Spinal cord (tissue), 10 donors: ENCODE measurements at places on chromosomes 3 and 15.

GRCh38 chr3:75781079-75781745 is 4.1 kb downstream of the ZNF717 start:
- DNase-seq = no peak

GRCh38 chr15:38300395-38300794 is 47.8 kb downstream of the SPRED1 start:
- no peak for DNase-seq

GRCh38 chr3:137807998-137808397 is 43.9 kb downstream of the SOX14 start:
- peak; percentile 4 for DNase-seq

DNA sequence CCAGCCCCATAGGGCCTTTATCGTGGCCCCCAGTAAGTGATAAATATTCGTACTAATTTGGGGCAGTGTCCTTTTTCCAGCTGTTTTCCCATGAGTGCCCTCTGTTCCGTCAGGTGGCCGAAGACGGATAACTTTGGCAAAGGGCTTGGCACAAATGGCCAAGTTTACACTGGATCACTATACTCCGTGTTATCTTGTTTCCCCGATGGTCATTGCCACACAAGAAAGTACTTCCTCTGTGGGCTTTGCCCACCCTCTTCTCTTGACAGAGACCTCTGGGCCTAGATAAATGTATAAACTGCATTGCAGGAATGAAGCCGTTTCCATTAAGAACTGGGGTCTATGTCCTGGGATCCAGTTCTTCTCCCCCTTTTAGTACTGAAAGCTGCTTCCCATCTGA is 39.1 kb downstream of the SMAD3 start:
- DNase-seq = no peak

- peak; percentile 13 for DNase-seq
These were observed 46.2 kb downstream of the CTDSPL start for GRCh38 chr3:37907906-37908305.

GRCh38 chr15:68213991-68214837 is 9.1 kb upstream of the CALML4 start:
- no peak for DNase-seq

- DNase-seq = peak; percentile 53
These were observed 250.1 kb upstream of the LYSMD4 start for GRCh38 chr15:99983171-99983885.

GRCh38 chr3:126552688-126553283 is 5.9 kb downstream of the C3orf22 start:
- no peak for DNase-seq

GRCh38 chr3:171415070-171415469 is 45.1 kb downstream of the TNIK start:
- no peak for DNase-seq

- no peak for DNase-seq
These were observed 50.6 kb downstream of the KLHDC8B start for GRCh38 chr3:49222002-49222401.

GRCh38 chr3:53650424-53650823 is 156.0 kb downstream of the CACNA1D start:
- DNase-seq = no peak

DNA sequence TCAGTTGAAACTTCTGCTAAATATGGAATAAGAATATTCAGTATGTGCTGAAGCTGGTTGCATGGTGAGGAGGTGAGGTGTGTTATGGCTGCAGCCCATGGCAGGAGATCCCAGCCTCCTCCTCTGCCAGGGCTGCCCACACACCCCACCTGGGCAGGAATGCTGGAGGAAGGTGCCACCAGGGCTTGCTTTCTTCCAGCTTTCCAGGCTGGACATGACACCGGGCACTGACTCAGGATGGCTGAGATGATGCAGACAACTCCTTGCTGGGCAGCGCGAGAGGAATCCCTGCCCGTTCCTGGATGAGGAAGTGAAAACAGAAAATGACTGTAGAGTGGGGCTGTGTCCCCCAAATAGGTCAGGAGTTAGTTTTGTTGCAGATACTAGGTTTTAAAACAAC is 14.1 kb downstream of the GABRG3 start:
- DNase-seq = no peak

DNA sequence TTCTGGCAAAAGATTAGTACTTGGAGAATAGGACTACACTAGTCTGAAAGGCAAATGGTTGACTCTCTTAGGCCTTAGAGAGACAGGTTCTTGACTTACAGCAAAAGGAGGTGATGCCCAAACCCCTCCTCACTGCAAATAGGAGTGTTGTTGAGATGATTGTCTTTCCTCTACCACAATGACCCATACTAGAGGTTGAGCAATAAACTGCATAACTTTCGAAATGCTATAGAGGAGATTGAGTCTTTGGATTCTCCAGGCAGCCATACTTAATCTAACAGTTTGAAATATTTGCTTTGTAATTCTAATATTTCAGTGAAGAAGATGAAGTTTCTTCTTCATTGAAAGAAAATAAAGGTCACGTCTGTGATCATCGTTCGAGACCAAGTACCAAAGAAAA is 498.5 kb upstream of the GBE1 start:
- DNase-seq = no peak

GRCh38 chr3:148439254-148439822 is 258.4 kb upstream of the AGTR1 start:
- no peak for DNase-seq

GRCh38 chr3:46656778-46657556 is 36.5 kb downstream of the ALS2CL start:
- DNase-seq = no peak

- DNase-seq = no peak
These were observed 3.2 kb upstream of the FBXL22 start for GRCh38 chr15:63593705-63594671.

GRCh38 chr3:158471639-158472294 is 99.2 kb upstream of the MLF1 start:
- DNase-seq = no peak

- no peak for DNase-seq
These were observed 137.4 kb downstream of the SERPINI1 start for GRCh38 chr3:167872941-167873340.
